ENCODE measurements at places on chromosomes 1 and 21. TPM values are rescaled to one million over a fixed set of nuclear protein-coding genes. Genes with fewer than 3 reads are reported as not detected.

AHCTF1 gene
- 14.9 TPM for total RNA-seq

FNDC10 gene
- total RNA-seq, result 0.52 TPM

TCHHL1 gene
- total RNA-seq, result not detected

CHRNB2 gene
- not detected for total RNA-seq

PADI2 gene
- 0.09 TPM for total RNA-seq

CNR2 gene
- not detected for total RNA-seq

SLC35F3 gene
- total RNA-seq, result 0.16 TPM

UCHL5 gene
- total RNA-seq, result 21.4 TPM

CD2 gene
- total RNA-seq, result not detected

PTCH2 gene
- 0.17 TPM for total RNA-seq

NPR1 gene
- 9.4 TPM for total RNA-seq

GCSAML gene
- not detected for total RNA-seq

A3GALT2 gene
- total RNA-seq, result not detected

OR2L5 gene
- total RNA-seq, result not detected

CYP4A11 gene
- total RNA-seq, result not detected

OPTC gene
- total RNA-seq, result not detected

TMEM50A gene
- 72.6 TPM for total RNA-seq

TSNAX gene
- 31.3 TPM for total RNA-seq

CCDC190 gene
- 0.26 TPM for total RNA-seq

MYOC gene
- total RNA-seq, result 1.3 TPM

PLA2G2F gene
- total RNA-seq, result not detected

ARHGEF16 gene
- 0.09 TPM for total RNA-seq

ERRFI1 gene
- total RNA-seq, result 13.2 TPM

LYPD8 gene
- not detected for total RNA-seq

FCRL1 gene
- not detected for total RNA-seq
